ENCODE measurements at places on chromosomes 2 and 18. TPM values are rescaled to one million over a fixed set of nuclear protein-coding genes. Genes with fewer than 3 reads are reported as not detected.

LCLAT1 gene
- total RNA-seq = 13.0 TPM

RAB31 gene
- 64.1 TPM for total RNA-seq

RAB6C gene
- total RNA-seq = not detected

SERPINB10 gene
- total RNA-seq = not detected

KIAA2012 gene
- total RNA-seq = 0.09 TPM

KLF7 gene
- total RNA-seq = 47.1 TPM

IL36G gene
- not detected for total RNA-seq

TIGD1 gene
- 3.3 TPM for total RNA-seq

SLC38A11 gene
- total RNA-seq = 0.23 TPM

KCNJ13 gene
- 0.14 TPM for total RNA-seq

NMS gene
- not detected for total RNA-seq

RNF152 gene
- total RNA-seq = 11.9 TPM

EGR4 gene
- total RNA-seq = not detected

MC2R gene
- not detected for total RNA-seq

FLACC1 gene
- 0.89 TPM for total RNA-seq

CCDC102B gene
- total RNA-seq = 2.4 TPM

SOX11 gene
- 11.9 TPM for total RNA-seq

BCL2L11 gene
- 4.8 TPM for total RNA-seq

NCKAP5 gene
- total RNA-seq = 9.2 TPM

GPR35 gene
- total RNA-seq = 0.30 TPM

TMX3 gene
- total RNA-seq = 128 TPM

DLGAP1 gene
- total RNA-seq = not detected

ABCB11 gene
- not detected for total RNA-seq

NR4A2 gene
- 0.30 TPM for total RNA-seq

C2orf15 gene
- 0.18 TPM for total RNA-seq

VSNL1 gene
- not detected for total RNA-seq

SELENOI gene
- 33.9 TPM for total RNA-seq

LYPD6B gene
- total RNA-seq = 2.1 TPM

TMEM17 gene
- 3.0 TPM for total RNA-seq

GKN2 gene
- not detected for total RNA-seq

TMSB10 gene
- total RNA-seq = 6,032 TPM

DSG4 gene
- total RNA-seq = not detected

REG1B gene
- not detected for total RNA-seq

KCNG3 gene
- not detected for total RNA-seq

PDCD1 gene
- total RNA-seq = not detected

PLB1 gene
- total RNA-seq = 1.1 TPM

OBSL1 gene
- 43.1 TPM for total RNA-seq

Measured in smooth muscle cell of the umbilical artery (primary cell).